Astrocyte of the spinal cord (primary cell): ENCODE measurements at places on chromosomes 7 and 10.
A peak's percentile ranks its signal among the peaks of the same experiment; 100 is the strongest.

- no peak for DNase-seq
Observed at GRCh38 chr10:649445-649797, 40.0 kb downstream of the DIP2C start.

DNA sequence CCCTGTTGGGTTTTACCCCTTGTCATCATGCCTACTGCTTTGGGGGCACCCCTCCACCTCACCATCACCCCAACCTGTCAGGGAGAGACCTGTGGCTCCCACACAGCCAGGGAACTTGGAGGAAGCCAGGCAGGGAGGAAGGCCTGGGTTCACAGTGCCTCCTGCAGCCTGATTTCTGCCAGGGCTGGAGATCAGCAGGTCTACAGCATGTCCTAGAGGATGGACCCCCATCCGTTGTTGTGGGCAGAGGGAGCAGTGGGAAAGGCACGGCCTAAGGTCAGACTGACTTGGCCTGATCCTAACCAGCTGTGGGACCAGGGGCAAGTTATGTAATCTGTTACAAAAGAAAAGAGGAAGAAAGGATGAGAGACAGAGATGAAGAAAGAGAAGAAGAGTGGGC is 28.2 kb downstream of the ZCCHC24 start:
- DNase-seq, result no peak

- peak; percentile 69 for DNase-seq
Observed at GRCh38 chr7:91348711-91349110, 84.5 kb downstream of the FZD1 start.

DNA sequence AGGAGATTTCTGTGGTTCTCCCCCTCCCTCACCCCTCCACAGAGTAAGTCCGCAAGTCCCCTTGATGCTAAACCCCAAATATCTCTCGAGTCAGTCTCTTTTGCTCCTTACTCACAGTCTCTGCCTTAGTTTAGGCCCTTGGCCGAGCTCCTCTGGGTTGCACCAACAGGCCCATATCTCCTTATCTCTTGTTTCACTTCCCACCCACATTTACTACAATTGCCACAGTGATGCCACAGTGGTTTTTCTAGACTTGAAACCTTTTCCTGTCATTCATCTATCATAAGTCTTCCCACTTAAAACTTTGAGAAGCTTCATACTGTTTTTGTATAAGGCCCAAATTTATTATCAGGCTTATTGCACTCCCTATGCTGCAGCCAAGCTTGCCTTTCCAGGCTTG is 23.4 kb upstream of the NME8 start:
- no peak for DNase-seq
